ENCODE measurements at places on chromosomes 1 and 21. TPM values are rescaled to one million over a fixed set of nuclear protein-coding genes. Genes with fewer than 3 reads are reported as not detected.

CALML6 gene
- 2.5 TPM for total RNA-seq

GNAT2 gene
- total RNA-seq = not detected

DNA sequence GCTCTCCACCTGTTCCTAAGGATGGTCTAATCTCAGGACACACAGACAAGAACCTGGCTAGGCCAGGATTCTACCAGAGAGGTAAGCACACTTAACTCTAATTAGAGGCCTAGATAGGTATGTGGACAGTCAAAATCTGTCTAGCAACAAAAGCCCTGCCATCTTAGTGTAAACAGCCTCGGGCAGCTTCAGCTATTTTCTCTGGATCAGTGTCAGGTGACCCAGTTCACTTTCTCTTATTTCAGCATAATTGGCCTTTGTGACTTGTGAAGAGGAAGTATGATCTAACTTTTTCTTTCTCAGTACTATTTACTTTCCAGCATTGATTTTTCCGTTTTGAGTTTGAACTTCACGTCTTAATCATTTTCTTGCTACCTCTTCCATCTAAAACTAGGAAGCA, 217.7 kb downstream of the CRB1 start:
- no peak for DNase-seq

DNA sequence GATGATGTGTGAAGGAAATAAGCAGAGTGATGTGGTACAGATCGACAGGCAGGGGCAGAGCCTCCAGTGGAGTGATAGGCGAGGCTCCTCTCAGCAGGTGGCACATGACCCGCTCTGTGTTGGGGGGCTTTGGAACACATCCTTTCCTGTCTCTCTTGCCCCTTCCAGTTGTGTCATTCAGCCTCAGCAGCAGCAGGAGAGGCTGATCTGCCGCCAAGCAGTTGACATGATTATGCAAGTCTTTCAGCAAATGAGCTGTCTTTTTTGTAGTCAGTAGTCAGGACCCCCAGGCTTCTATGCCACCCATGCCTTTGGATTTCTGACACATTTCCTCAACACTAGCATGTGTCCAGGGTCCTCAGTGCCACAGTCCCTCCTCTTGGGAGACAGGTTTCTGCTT, 307.1 kb upstream of the C1orf174 start:
- no peak for DNase-seq

DNA sequence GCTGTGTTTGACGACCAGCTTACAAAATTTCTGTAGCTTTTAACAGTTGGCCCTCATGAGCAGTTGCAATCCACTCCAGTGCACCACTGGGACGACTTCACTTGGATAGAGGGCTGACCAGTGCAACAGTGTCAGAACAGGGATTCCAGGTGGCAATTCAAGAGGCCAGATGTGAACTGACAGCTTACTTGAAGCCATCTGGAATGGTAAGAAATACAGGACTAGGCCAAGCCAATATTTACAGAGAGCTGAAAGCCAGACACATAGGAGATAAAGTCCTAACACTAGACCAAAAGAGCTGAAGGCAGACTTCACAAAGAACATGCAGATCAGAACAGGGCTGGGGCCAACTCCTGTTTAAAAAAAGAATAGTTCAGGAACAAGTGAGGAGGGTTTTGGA, 93.5 kb upstream of the NFIA start:
- DNase-seq = no peak

DNA sequence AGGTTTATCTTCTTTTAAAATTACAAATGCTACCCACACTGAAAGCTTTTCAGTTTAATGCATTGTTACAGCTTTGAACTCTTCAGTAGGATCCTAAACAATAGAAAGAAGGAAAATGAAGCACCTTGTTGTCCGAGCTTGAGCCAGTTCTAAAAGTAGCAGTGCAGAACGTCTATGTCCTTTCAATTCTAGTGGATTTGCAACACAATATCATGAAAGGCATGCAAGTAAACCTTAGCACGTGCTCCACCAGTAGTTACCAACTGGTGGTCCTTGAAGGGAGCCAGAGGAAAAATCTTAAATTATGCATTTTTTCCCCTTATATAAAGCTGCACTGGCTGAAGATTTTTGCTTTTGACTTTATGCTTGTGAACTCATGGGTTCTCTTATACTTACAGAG, 208.2 kb downstream of the NFIA start:
- no peak for DNase-seq
